ENCODE measurements at places on chromosomes 16 and 17.

- no peak for DNase-seq
Observed at GRCh38 chr16:50300942-50301625, 34.7 kb downstream of the ADCY7 start.

DNA sequence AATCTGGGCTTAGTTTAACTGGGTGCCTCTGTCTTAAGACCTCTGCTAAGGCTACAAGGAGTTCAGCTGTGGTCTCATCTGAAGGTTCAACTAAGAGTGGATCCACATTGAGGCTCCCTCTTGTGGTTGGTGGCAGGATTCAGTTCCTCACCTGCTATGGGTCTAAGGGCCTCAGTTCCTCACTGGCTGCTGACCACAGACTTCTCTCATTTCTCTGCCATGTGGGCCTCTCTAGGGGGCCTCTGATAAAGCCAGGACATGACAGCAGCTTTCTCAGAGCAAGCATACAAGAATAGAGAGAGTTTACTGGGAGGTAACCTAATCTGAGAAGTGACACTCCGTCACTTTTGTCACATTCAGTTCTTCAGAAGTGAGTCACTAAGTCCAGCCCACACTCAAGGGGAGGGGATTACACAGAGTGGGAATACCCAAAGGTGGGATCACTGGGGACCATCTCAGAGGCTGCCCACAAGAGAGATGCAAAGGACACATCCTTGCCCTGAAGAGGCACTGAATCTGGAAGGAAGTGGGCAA lies 19.2 kb upstream of the ABAT start:
- DNase-seq = no peak

- no peak for DNase-seq
Observed at GRCh38 chr16:4359914-4360313, 8.8 kb upstream of the PAM16 start.

DNA sequence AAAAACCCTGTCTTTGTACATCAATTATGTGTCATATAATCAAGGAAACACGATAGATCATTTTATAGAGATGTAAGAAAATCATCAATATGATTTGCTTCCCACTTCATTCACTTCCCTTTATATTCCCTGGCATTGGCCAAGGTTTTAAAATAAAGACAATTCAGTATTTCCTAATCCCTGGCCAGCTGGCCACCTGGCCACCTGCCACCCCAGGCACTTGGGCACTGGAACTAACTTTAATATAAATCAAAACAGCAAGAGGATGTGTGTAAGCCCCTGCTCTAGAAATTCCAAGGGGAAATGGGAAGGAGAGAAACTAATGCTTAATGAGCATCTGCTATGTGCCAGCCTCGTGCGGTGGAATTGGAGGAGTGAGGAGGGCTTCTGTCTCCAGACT lies 58.6 kb upstream of the TOB1 start:
- no peak for DNase-seq

GRCh38 chr16:6483469-6484033 lies 849.1 kb upstream of the RBFOX1 start:
- no peak for DNase-seq

- no peak for DNase-seq
Observed at GRCh38 chr17:80253631-80254395, 6.8 kb upstream of the RNF213 start.

GRCh38 chr16:66512272-66513110 lies 37.4 kb downstream of the TK2 start:
- DNase-seq = no peak

DNA sequence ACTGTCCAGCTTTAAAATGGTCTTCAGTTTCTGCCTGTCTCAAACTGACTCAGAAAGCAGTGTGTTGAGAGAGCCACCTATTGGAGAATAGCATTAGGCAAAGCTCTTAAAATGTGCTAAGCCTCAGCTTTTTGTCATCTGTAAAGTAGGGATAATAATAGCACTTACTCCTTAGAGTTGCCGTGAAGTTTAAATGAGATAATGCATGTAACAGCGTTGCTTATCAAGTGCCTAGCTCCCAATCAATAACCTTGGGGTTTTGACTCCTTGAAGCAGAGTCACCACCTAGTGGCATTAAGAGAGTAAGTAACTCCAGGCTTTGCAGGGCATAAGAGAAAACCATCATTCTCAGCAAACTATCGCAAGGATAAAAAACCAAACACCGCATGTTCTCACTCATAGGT lies 163.3 kb downstream of the HS3ST2 start:
- DNase-seq = no peak

- no peak for DNase-seq
Observed at GRCh38 chr17:74937064-74938051, 1.7 kb downstream of the OTOP3 start.

DNA sequence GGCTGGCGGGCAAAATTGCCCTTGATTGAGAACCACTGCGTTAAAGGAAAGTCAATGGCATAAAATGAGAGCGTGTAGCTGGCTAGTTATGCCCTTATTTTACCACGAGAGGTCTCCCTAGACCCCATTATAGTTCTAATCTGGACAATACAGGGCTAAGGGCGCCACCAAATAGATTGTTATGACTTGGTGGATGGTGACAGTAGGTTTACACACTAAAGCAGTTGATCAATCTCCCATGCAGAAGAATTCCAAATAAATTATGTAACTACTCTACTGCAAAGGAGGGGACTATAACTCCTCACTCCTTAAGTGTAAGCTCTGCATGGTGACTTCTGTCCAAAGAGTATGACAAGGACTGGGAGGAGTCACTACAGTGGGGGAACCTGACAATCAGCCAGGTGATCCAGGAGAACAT lies 20.4 kb upstream of the YPEL2 start:
- DNase-seq = no peak

DNA sequence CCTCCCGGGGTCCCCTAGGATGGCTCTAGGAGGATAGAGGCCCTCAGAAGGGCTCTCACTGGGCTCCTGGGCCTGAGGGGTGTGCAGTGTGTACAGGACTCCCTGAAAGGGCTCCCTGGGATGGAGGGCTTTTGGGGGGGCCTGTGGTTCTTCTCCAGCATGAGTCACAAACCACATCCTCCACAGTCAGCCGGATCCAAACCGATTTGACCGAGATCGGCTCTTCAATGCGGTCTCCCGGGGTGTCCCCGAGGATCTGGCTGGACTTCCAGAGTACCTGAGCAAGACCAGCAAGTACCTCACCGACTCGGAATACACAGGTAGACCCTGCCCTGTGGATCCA lies 4.5 kb downstream of the TRPV2 start:
- DNase-seq = no peak

DNA sequence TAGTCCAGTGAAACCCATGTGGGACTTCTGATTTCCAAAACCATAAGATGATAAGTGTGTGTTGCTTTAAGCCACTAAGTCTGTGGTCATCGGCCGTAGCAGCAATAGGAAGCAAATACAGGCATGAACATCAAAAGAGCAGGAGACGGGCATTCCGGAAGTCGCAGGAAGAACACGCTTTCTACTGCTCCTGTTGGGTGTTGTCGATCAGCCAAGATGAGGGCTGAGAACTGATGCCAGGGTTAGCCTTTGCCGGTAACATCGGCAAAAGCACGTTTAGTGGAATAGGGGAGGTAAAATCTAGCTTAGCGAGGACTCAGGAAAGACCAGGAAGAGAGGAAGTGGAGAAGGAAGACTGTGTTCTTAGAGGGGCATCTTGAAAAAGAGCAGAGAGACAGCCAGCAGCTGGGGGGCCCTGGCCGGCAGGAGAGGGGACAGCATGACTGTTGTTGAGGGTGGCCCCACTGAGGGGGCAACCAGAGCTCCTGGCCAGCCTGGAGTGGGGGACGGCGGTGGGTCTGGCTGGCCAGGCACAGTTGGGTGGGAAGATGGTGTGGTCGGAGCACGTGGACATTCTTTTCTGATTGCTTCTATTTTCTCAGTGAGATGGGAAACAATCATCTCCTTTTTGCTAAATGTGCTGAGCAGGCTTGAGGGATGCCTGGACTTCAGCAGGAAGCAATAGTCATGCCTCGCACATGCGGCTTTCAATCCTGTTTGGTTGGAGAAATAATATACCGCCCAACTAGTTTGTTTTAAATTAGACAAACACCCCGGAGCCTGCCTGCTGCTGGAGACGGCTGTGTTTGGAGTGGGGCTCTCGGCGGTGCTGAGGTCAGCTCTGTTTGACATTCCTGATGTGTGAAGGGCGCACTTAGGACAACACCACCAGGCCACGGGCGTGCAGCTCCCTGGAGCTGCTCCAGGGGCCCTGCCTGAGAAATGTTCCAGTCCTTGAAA lies 109.9 kb downstream of the METRNL start:
- no peak for DNase-seq

DNA sequence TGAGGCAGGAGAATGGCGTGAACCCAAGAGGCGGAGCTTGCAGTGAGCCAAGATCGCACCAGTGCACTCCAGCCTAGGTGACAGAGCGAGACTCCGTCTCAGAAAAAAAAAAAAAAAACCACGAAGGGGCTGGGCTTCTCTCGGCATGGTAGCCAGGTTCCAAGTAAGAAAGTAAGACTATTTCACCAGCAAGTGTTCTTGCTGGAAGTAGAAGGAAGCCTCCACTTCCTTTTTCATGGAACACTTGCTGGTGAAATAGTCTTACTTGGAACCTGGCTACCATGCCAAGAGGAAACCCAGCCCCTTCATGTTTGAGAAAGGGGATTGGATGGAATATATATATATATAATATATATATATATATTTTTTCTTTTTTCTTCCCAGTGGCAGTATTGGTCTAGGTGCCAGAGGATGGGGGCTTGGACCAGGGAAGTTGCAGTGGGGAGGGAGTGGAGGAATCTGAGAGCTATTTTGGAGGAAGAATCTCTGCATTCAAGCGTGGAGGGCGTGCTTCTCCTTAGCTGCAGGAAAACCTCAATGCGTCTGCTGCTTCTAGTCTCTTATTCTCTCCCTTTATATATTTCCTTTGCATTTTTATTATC lies 7.2 kb upstream of the N4BP1 start:
- no peak for DNase-seq

GRCh38 chr17:76217081-76217480 lies 23.2 kb downstream of the RNF157 start:
- no peak for DNase-seq

- no peak for DNase-seq
Observed at GRCh38 chr16:30459456-30459855, 13.1 kb upstream of the ITGAL start.

DNA sequence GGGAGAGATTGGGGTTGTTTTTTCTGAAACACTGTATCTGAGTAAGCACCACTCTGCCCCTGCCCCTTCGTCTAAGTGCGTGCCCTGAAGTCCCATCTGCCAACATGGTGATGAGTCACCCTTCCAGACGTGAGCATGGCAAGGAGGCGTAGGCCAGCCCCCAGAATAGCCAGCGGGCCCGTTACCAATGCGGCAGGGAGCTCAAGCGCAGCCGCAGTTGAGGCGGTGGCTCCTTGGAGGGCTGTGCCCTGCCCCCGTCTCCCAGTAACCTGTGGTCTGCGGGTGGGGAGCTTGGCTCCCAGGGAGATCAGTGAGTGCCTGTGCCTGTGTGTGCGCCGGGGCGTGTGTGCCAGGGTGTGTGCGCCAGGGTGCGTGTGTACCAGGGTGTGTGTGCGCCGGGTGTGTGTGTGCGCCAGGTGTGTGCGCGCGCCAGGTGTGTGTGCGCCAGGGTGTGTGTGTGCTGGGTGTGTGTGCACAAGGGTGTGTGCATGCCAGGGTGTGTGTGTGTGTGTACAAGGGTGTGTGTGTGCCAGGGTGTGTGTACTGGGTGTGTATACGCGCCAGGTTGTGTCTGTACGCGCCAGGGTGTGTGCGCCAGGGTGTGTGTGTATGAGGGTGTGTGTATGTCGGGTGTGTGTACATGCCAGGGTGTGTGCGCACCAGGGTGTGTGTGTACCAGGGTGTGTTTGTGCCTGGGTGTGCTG lies 98.6 kb upstream of the CHMP6 start:
- no peak for DNase-seq

- no peak for DNase-seq
Observed at GRCh38 chr16:16151315-16151714, 72.0 kb downstream of the ABCC6 start.

DNA sequence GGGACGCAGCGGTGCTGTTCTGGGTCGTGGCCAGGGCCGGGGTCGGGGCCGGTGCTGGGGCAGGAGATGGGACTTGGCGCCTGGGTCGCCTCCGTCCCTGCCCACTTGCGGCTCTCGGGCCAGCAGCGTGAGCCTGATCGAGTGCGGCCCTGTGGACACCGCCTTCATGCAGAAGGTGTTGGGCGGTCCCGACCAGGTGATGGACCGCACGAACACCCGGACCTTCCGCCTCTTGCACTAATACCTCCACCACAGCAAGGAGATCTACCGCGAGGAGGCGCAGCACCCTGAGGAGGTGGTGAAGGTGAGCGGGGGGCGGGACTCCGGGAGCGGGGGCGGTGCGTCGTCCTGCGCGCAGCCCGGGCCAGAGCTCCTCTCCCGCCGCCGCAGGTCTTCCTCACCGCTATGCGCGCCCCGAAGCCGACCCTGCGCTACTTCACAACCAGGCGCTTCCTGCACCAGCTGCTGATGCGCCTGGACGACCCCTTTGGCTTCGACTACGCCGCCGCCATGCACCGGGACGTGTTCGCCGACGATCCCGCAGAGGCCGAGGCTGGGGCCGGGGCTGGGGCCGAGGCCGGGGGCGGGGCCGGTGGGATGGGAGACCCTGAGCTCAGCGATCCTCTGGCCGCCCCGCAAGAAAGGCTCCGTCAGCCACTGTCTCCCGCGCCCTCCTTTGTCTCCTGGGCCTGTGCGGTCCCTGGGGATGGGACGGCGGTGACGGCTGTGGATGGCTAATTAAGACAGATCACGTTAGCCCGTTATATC lies 4.5 kb upstream of the HSD17B1 start:
- DNase-seq = no peak

DNA sequence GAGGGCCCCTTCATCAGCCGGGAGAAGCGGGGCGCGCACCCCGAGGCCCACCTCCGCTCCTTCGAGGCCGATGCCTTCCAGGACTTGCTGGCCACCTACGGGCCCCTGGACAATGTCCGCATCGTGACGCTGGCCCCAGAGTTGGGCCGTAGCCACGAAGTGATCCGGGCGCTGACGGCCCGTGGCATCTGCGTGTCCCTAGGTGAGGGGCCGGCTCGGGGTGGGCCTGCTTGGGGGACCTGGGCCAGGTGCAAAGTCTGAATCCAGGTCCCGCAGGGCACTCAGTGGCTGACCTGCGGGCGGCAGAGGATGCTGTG lies 3.5 kb downstream of the CEMP1 start:
- no peak for DNase-seq

- no peak for DNase-seq
Observed at GRCh38 chr17:55546991-55547664, 35.9 kb upstream of the SMIM36 start.

DNA sequence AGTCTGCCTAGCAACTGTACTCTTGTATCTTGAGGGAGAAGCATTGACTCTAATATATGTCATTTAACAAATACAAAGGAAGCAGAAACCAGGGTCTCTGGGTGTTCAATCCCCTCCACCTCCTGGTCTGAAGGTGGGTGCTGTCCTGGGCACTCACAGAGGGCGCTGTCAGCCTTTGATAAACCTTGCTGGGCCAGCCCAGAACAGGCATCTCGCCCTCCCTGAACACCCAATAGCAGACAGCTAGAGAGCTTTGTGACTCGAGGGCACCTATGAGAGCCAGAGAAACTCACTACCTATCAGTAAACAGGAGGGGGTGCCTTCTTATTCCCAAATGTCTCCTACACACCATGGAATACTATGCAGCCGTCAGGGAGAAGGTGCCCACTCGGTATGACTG lies 6.4 kb upstream of the PIPOX start:
- no peak for DNase-seq
